Activated T-cell treated with anti-CD3 and anti-CD28 coated beads, Interleukin-2, amount 50 U/mL, for 48 hours (primary cell): ENCODE measurements at places on chromosomes 2 and 18.

DNA sequence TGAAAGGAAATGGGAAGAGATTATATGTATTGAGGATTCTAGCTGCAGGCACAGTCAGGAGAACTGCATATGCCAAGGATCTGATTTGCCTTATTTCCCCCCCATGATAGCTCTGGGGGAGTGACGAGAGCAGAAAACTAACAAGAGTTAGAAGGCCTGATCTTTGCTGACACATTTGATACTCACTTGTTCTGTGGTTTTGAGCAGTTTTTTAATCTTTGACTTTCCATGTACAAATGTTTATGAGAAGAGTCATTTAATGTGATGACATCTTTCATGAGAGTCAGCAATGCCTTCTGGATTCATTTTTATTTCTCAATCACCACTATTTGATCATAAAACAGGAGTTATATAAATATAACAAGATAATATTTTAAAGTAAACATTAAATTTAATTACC, 12.7 kb upstream of the SERPINB7 start:
- no peak for DNase-seq

DNA sequence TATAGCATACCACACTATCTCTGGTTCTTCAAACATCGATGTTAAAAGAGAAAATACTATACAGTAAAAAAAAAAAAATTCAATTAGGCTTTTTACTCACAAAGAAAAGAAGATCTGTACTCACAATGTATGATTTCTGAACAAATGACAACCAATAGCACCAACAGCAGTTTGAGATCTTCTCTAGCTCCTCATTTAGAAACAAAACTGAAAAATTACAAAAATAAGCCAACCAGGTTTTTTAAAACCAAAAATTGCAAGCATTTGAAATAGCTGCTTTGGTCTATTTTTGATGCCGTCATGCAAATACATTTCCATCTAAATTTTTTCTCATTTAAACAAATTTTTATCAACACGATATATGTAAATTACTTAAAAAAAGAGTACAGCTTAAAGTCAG, 34.3 kb upstream of the RALBP1 start:
- no peak for DNase-seq

GRCh38 chr2:80199504-80199903, 105.0 kb downstream of the LRRTM1 start:
- DNase-seq = no peak

GRCh38 chr2:189102735-189103134, 76.8 kb downstream of the COL5A2 start:
- no peak for DNase-seq

DNA sequence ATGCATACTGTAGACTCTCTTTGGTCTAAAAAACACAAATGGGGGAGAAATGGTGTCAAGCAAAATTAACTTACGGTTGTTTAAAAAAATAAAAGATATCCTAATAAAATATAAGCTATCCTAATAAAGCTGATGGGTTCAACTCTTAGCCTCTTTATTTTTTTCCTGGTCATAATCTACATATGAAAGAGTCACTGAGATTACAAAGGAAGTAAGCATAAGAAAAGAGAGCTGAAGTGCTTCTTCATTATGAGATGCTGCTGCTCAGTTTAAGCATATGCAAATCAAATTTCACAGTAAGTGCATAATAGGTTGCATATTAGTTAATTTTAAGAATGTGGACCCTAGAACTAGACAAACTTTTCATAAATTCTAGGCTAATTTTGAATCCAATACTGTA, 59.9 kb upstream of the DNER start:
- DNase-seq = no peak

GRCh38 chr18:51943281-51943680, 396.7 kb upstream of the DCC start:
- DNase-seq = no peak

GRCh38 chr2:139737659-139738058, 957.5 kb upstream of the NXPH2 start:
- DNase-seq = no peak

DNA sequence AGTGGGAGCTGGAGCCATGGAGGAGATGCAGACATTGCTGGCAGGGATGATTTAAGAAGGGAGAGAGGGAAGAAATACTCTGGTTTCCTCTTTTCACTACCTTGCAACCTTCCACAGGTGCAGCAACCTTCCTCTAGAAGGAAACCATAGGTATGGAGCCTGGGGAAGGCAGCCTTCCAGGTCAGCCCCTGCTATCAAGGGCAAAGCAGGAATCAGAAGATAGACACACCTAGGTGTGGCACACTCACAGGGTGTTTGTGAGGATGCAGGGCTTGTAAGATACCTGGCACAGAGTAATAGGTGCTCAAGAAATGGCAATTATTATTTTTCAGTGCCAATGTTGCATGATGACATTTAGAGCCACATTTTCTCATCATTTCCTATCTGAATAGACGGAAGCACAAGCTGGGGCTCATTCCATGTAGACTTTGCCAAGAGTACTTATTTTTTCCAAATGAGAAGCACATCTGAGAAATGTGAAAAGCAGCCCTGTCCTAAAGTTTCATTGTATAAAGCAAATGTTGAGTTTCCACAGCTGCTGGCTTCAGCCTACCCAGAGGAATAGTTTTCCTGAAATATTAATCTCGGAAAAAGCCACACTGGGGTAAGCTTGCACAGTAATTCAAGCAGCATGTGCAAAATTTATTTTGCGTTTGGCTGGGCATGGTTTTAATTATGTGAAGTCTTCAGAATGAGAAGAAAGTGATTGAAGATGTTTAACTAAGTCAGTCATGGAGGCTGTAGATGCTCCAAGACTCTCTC, 20.6 kb downstream of the EVA1A start:
- DNase-seq = no peak

DNA sequence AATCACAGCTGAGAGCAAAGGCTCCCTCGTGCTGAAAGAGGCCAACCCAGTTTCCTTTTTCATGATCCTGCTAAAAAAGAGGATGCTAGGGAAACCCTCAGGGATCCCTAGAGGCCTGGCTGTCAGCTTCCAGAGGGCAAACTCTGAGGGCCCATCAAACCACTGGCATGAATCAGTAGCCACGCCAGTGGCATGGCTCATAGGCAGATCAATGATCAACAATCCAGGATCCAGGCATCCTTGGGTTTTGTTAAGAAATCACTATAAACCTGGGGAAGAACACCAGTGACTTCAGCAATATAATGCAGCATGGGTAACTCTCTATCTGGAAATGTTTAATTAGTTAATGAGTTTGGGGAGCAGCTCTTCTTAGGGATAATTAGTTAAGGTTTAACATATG, 286.5 kb downstream of the C1D start:
- no peak for DNase-seq

DNA sequence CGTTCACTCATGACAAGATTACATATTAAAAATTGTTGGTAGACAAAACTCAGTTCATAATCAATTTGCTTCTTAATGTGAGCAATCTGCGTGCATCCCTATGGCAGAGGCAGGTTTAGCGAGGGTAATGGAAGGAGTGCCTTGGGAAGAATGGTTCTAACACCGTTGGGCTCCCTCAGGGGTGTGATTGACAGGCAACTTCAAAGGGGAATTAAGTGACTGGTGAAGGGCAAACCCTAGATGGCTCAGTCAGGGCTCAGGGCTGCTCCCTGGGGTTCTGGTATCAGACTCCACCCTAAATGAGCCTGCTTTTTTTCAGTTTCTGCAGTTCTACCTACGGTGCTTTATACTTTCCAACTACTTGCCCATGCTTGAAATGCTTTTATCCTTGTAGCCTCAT, 419.5 kb upstream of the CELF4 start:
- no peak for DNase-seq

DNA sequence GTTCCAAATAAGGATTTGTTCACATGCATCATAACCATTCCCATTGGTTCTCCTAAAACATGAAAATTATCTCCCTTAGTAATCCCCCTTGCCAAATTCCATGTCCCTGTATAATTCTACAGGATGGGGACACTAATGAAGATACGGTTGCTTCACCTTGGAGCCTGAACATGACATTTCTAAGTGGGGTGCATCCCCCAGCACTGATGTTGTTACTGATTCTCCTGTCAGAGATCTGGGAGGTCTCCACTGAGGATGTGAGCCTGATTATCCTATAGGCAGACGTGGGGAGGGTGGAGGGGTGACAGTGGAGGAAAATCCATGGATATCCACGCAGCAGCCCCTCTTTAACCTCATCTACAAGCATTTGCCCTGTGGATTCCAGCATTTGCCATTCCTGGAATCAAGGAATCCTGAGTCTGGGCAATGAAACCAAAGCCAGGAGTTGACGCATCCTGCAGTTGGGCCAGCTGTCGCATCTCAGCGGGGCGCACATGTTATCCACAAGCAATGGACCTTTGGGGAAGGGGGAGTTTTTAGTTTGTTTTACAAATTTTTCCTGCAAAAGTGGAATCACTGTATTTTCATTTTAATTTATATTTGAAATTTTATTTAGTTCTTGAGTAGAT, 57.3 kb downstream of the HK2 start:
- no peak for DNase-seq

- DNase-seq = no peak
These were observed 9.8 kb downstream of the POU3F3 start for GRCh38 chr2:104863468-104864279.

GRCh38 chr2:42602218-42602875, 33.9 kb downstream of the MTA3 start:
- DNase-seq = no peak

- DNase-seq = no peak
These were observed 233.4 kb upstream of the SIX3 start for GRCh38 chr2:44707945-44708660.

DNA sequence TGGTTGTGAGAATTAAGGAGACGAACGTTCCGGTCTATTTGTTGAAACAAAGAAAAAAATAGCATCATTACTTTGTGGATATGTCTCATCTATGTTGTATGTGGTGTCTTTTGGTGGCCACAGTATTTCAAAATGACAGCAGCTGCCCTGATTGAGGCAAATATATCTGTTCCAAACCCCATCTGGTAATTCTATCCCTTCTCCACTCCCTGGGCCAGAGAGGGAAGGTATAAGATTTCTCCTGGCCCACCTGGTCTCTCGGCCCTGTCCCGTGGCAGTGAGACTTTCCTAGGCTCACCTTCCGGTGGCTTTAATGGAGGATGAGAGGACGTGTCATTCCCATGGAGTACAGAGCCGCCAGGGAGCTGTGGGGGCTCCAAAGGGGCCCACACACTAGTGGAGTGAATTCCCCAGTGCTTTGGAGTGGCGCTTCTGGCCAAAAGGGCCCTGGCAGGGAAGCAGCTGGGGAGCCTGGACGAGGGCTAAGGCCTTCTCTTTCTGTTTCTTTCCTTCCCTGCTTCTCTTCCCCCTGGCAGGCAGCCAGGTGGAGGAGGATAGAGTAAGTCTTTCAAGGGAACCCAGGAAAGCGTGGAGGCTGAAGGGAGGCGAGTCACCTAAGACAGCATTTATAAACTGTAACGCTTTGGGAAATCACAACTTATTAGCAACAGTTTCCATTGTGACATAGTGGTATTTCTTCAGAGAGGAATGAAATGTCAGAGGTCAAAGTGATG, 5.6 kb downstream of the FOSL2 start:
- DNase-seq = no peak

DNA sequence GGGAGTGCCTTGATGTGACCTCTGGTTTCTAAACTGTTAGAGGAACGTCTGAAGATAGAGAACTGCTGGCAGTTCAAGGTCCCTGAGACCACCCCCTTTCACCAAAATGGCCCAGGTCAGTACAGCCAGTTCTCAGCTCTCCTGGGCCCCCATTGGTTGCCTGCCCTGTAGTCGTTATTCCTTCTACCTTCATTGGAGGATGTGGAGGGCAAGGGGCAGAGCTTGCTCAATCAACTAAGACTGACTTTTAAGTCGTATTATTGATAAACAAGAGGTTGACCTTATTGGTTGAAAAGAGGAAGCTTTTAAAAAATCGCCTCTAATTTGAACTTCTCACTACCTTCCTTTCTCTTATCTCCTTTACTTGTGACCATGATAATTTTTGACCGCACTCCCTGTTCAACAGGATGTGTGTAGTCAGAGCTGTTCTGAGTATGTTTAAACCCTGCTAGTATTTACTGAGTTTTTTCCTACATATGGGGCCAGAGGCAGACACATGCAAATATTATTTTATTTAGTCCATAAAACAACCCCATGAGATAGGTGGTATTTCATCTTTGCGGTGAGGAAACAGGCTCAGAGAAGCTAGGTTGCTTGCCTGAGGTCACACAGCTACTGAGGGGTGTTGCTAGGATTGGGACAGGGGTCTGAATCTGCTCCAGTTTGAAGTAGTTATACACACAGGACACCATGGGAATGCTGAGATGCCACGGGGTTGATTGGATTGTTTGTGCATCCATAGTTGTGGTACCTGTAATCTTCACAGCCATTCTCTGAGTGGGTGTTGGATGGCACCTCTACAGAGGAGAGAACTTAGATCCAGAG, 65.9 kb downstream of the TMEM247 start:
- DNase-seq = no peak

- DNase-seq = no peak
These were observed 4.4 kb downstream of the TGFA start for GRCh38 chr2:70549064-70549710.

DNA sequence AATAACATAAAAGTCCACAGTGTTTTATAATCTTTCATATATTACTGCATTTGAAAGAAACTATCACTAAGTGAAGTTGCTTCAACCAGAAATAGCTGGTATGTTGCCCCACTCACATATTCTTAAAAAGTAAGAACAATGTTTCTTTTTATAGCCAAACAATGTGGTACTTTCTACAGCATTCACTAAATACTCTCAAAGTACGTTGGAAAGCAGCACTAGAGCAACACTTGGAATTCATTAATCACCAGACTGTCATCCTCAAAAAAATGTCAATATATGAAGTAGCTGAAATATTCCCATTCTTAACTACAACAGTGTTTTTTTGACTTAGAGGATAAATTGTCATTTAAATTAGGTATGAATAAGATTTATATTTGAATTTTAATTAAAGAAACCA, 32.8 kb downstream of the COBLL1 start:
- DNase-seq = no peak

DNA sequence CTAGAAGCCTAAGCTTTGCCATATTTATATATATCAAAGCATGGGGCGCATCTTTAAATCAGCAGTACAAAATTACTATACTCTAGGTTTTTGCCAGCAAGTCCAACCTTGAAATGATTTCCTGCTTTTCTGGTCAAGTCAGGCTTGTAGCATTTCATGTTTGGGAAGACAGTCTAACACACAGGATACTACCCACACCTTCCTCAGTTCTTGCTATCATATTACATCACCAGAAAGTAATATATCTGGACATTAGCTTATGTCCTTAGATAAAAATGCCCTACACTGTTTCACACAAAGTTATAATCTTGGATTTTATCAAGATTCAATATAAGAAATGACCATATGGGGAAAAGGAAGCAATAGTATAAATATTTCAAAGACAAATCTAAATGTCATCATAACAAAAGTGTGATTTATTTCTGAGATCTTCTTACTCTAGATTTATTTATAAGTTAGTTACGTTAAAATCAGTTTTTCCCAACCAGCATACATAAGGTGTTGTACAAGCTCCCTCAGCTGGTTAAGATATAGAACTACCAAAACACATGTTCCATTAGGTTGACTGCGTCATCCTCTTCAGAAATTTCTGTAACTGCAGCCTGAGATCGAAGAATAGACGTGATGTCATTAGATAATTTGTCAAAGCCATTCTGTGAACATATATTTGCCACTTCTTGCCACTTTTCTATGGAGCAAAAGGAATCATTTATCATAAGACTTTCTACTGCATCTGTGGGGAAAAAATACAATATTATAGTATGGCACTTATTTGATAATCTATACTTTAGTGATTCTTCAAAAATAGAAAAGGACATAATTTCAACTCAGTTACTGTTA, 56.6 kb downstream of the CLHC1 start:
- DNase-seq = no peak

GRCh38 chr2:149061133-149061745, 22.7 kb downstream of the LYPD6B start:
- DNase-seq = no peak

GRCh38 chr18:35389095-35389618, 12.0 kb upstream of the ZNF396 start:
- no peak for DNase-seq
